ENCODE measurements at places on chromosomes 5 and 9.

GRCh38 chr9:99563364-99563763 is 258.3 kb upstream of the NR4A3 start:
- DNase-seq, result no peak

DNA sequence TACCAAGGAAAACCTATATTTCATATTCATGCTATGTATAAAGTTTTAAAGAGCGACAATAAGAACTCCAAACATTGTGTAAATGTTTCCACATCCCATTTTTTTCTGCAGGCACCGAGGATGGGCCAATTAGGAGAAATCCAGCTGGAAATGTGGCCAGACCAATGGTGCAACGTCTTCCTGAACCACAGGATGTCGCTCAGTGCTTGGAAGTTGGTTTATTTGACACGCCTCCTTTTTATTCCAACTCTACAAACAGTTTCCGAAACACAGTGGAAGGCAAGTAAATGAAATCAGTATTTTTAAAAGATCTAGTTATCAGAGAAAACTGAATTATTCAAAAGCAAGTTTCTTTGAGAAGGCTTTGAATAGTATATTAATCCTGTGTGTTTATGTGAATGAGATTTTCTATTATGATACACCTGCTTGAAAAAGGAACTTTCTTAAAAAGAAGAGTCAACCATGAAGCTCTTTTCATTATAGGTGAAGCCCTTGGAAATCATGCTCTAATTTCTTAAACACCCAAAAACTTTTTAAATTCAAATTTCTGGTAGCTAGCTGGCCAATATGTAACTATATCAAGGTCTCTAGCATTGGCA is 9.1 kb downstream of the TYRP1 start:
- DNase-seq, result no peak

DNA sequence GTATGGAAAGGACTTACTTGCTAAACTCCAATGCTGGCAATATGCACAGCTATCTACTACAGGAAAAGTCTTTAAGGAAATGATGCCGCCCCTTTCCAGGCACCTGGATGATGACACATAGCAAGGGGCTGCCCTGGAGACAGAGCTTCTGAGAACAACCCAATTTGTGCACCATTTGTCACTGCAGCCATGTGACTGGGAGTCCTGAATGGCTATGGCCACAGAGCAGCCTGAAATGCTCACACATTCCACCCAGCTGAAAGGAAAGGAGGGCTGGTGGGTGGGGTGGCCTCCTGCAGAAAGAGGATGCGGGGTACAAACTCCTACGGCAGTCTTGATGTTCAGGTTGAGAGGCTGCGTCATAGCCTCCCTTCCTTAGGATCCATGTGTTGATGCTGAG is 70.1 kb upstream of the FSTL4 start:
- no peak for DNase-seq

GRCh38 chr9:106400950-106401349 is 462.0 kb upstream of the ZNF462 start:
- no peak for DNase-seq

DNA sequence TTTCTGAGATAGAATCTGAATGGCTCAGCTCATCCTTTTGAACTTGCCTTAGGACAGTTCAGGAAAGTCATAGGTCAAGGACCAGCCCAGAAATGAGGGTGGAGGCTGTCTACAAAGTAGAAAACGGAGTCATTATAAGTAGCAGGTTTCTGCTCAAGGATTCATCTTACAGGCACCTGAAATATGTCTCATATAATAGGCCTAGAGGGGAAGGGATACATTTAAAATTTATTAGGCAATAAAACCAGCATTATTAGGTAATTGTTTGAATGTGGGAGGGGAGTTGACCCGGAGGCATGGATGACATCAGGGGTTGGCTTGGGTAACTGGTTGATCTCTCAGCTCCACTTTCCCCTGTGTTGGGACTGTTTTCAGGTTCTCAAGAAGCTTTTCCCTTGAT is 11.9 kb upstream of the GALNT10 start:
- no peak for DNase-seq

DNA sequence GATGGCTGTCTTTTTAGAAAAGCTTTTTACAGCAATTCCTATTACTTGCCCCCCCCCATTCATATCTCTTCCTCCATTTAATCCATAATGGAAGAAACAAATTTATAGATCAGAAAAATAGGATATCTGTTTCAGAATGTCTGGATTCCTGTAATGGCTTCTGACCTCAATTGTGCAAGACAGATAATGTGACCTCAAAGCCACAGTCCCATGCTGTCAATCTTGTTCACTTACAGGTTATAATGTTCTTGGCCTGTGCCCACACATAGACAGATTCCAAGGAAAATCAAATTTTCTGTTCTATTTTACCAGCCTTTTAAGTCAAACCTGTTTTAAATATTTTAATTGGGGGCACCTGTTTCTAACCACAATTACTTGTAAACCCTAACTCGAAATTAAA is 143.4 kb downstream of the ENTREP1 start:
- DNase-seq, result no peak

- DNase-seq, result no peak
These were observed 174.5 kb upstream of the MAP1B start for GRCh38 chr5:71932655-71933338.

GRCh38 chr5:124747791-124748686 is 1.6 kb upstream of the ZNF608 start:
- DNase-seq, result no peak

GRCh38 chr5:128395073-128395472 is 143.0 kb downstream of the FBN2 start:
- DNase-seq, result no peak

DNA sequence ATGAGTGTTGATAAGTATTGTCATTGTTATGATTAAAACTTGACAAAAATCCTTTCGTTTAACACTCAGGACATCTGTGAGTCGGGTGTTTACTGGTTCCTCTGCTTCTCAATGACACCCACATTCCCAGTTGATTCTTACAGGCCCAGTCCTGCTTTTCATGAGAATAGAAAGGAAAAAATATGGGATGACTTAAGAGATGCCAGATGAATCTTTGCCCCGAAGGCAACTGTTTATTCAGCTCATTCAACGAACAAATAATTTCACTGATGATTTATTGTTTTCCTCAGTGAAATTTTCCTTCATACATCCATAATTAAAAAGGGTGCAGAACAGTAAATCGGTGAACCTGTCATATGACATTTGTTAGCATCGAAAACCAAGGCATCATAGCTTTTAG is 452.4 kb upstream of the WWC1 start:
- DNase-seq, result no peak

- no peak for DNase-seq
These were observed 3.0 kb upstream of the DNAJB5 start for GRCh38 chr9:34986540-34987047.

GRCh38 chr5:121853850-121854249 is 2.2 kb downstream of the FTMT start:
- DNase-seq, result no peak

DNA sequence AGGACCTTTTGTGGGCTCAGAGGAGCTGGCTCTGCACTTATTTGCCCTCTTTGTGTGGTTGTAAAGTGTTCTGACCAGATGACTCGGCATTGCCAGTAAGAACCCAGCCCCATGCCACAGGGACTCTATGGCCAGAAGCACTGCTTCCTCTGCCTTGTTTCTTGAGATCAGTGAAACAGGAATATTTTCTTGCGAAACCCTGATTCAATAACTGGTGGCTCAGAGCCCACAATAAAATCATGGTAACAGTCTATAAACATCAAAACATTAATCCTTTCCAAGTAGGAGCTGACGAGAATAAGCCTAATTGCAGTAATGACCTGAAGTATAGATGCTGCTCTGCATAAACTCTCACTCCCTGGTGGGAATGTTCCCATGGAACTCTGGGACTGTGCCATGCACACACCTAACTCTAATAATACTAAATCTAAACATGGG is 344.3 kb downstream of the ZNF608 start:
- DNase-seq, result no peak

GRCh38 chr5:157271740-157272271 is 5.9 kb downstream of the CYFIP2 start:
- peak; percentile 74 for DNase-seq

- no peak for DNase-seq
These were observed 46.0 kb downstream of the C9orf152 start for GRCh38 chr9:110161940-110162339.

GRCh38 chr5:4855036-4855435 is 285.1 kb upstream of the ADAMTS16 start:
- DNase-seq, result no peak

GRCh38 chr5:141517312-141517711 is 28.4 kb downstream of the PCDHGC5 start:
- DNase-seq, result no peak

GRCh38 chr5:180898621-180899246 is at the start of gene BTNL8:
BTNL8 (plus strand) TSS chr5:180899159; CDS start chr5:180899311, 152 bp downstream.
- DNase-seq, result no peak

DNA sequence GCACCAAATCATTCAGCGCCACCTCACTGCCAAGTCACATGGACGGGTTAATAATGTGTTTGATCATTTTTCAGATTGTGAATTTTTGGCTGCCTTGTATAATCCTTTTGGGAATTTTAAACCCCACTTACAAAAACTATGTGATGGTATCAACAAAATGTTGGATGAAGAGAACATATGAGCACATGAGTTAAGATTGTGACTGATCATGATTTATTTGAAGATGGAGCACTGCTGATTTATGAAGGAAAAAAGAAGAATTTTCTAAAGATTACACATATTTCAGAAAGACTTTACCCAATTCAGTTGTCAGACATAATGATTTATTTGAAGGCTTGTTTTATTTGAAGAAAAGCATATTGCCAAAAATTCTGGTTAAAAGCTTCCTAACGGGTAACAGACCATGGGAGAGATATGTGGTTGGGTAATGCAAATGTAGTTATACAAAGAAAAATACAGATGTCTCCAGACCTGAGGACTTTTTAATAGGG is 37.4 kb downstream of the TNFAIP8 start:
- no peak for DNase-seq

- peak; percentile 70 for DNase-seq
These were observed 1.3 kb downstream of the QSOX2 start for GRCh38 chr9:136244122-136244968.

DNA sequence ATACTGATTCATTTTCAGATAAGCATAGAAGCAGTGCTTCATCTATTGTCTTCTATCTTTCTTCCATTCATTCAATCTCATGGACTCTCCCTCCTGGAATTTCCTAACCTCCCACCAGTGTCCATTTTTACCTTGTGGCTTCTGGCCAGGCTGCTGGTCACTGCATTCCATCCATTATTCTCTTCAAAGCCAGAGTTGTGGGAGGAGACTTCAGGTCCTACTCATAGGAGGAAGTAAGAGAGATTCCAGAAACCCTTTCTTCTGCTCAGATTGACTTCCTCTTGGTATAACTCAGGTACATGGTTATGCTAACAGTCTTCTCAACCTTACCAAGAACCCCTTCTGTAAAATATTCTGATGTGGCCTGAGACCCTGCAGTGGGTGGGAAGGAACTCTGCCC is 153.3 kb upstream of the SLC12A2 start:
- no peak for DNase-seq

DNA sequence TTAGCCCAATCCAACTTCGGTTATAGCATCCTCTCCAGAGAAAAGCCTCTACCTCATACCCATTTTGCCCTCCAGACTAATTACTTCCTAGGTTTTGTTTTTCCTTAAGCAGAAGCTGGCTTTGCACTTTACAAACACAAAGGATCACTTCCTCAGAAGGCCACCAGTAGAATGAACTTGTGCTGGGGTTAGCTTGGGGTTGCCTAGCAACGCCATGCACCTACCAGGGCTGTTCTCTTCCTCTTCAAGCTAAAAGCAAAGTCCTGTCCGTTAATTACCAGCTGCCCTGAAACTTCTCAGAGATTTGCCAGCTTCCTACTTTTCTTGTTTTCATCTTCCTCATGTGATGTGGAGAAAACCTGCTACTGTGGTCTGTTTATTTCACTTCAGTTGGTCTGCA is 132.0 kb upstream of the WWC1 start:
- DNase-seq, result no peak

DNA sequence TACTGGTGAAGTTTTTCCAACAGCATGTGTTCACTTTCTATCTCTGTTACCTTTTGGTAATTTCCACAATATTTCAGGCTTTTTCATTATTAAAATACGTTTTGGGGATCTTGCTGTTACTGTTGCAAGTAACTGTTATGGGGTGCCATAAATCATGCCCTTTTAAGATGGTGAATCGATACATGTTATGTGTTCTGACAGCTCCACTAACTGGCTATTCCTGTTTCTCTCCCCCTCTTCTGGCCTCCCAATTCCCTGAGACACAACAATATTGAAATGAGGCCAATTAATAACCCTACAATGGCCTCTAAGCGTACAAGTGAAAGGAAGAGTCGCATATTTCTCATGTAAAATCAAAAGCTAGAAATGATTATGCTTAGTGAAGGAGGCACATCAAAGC is 13.1 kb upstream of the MSH3 start:
- DNase-seq, result no peak

GRCh38 chr9:83701286-83701685 is 6.5 kb downstream of the UBQLN1 start:
- no peak for DNase-seq

- no peak for DNase-seq
These were observed 22.9 kb downstream of the DNAH5 start for GRCh38 chr5:13921578-13921977.

DNA sequence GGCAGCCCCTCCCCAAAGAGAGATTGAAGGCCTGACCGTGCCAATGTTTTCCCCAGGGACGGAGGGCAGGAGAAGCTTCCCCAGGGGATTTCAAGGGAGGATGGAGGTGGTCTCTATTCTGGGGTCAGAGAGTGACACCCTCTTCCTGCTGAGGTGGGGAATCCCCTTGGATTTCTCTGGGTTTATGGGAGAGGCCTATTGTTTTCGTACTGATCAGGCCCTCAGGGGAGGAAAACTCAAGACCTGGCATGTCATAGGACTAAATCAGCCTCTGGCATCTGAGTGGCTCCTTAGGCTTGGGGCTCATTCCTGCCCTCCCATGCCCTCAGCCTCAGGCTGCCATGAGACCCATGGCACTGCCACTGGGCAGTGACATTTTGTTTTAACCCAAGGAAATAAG is 44.6 kb downstream of the IRF1 start:
- no peak for DNase-seq

Data from stimulated activated CD4-positive, alpha-beta T cell treated with anti-CD3 and anti-CD28 coated beads, Interleukin-12 subunit alpha, Interleukin-12 subunit beta, amount 100 ng/mL, for 48 hours (primary cell).